ENCODE measurements at places on chromosomes 2 and 18.

DNA sequence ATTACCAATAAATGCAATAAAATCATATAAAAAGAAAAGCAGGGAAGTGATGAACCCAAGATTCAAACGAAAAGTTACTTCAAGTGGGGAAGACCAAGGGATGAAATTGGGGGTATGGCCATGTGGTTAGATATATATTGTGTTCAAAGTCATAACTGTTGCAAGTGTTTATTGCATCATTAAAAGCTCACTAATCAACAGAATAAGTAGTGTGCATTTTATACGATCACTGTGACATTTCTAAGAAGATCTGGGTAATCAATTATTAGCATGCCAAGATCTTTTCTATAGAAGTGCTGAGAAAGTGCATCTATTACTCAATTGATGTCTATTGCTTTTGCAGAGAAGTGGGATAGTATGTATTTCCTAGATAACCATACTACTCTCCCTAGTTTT lies 52.9 kb downstream of the VSNL1 start:
- DNase-seq = no peak

- no peak for DNase-seq
These were observed 25.9 kb downstream of the GKN2 start for GRCh38 chr2:68926796-68927195.

DNA sequence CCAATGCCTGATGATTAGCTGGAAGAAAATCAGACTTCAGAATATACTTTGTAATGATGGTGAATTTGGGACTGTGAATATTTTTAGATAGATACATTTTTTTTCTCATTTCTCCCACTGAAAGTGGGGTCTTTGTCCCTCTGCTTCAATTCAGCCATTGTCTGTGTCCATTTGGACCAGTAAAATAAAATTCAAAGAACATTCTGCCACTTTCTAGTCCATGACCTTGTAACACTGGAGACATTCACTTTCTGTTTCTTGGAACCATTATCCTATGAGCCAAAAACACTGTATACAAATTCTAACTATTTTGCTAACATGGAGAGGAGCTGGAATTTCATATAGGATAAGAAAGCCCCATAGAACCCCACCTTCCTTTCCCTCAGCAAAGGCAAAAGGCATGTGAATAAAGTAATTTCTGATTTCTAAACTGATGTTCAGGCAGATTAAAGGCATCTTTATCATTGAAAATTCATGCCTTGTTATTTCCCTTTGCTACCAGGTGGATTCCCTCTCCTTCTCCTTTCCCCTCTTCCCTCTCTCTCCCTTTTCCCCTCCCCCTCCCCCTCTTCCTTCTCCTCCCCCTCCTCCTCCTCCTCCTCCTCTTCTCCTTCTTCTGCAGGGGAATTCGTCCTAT lies 2010.4 kb upstream of the LRRTM1 start:
- no peak for DNase-seq

- no peak for DNase-seq
These were observed 9.0 kb downstream of the CDKL4 start for GRCh38 chr2:39234754-39235153.

DNA sequence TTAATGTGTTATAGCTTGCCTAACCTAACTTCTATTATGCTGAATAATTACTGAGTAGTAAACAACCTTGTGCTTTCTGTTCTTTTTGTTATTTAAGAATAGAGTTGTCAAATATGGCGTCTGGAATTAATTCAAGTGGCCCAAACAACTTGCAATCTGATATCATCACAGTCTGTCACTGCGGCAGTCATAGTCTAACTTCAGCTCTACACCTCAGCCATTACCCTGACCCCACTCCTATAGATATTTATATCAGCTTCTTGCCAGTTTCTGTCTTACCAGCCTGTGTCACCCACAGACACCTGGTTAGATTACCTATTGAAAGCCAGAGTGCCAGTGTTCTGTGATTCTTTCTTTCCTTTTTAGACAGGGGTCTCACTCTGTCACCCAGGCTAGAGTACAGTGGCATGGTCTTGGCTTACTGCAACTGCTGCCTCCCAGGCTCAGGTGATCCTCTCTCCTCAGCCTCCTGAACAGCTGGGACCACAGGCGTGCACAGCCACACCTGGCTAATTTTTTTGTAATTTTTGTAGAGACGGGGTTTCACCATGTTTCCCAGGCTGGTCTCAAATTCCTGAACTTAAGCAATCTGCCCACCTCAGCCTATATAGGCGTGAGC lies 14.1 kb upstream of the KLHL41 start:
- no peak for DNase-seq

DNA sequence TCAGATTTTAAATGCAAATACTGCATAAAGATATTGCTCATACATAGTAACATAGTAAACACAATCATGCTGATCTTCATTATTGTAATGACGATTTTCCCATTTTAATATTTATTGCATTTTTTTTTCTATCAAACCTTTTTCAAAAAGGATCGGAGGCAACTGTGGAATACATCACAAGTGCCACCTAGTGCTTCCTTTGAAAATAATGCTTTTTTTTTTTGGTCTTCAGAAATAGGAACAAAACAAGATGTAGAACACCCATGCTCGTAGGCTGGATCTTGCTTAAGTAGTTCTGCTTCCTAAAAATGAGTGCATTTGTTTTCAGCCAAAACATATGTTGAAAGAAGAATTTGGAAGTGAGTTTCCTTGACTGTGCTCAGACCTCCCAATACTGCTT lies 35.7 kb upstream of the GPR155 start:
- DNase-seq = no peak

- DNase-seq = no peak
These were observed 39.9 kb upstream of the DARS1 start for GRCh38 chr2:136025057-136025973.

- DNase-seq = peak; percentile 76
These were observed 183.6 kb downstream of the SMAD7 start for GRCh38 chr18:48767090-48767690.

DNA sequence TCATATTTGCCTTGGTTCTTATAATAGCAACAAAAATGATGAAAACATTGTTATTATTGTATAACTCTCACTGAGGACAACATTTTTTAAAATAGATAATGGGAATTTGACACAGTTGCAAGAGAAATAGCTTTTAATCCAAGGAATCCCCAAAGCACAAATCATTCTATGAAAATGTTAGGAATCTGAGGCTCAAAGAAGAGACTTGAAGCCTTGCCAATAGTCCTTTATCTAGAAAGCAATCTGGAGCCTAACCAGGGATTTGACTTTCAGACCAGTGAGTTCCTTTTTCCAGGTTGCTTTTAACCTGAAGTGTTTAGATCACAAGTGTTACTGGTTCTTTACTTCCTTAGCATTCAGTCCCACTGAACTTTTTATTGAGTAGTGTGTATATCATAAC lies 574.5 kb upstream of the ZEB2 start:
- no peak for DNase-seq

- DNase-seq = no peak
These were observed at the start of gene CABLES1 for GRCh38 chr18:23134780-23135549. CABLES1 (plus strand) TSS chr18:23135485; CDS start chr18:23135763, 278 bp downstream.

All from GM04503 (cell line).